ENCODE measurements at places on chromosomes 3 and 15.

- DNase-seq = no peak
These were observed 96.2 kb upstream of the ROBO2 start for GRCh38 chr3:76943671-76944070.

- no peak for DNase-seq
These were observed 107.4 kb downstream of the UBE3A start for GRCh38 chr15:25331404-25331803.

- no peak for DNase-seq
These were observed 48.1 kb downstream of the PLCL2 start for GRCh38 chr3:16932877-16933276.

GRCh38 chr3:5053021-5053831, 68.9 kb upstream of the ARL8B start:
- DNase-seq = no peak

DNA sequence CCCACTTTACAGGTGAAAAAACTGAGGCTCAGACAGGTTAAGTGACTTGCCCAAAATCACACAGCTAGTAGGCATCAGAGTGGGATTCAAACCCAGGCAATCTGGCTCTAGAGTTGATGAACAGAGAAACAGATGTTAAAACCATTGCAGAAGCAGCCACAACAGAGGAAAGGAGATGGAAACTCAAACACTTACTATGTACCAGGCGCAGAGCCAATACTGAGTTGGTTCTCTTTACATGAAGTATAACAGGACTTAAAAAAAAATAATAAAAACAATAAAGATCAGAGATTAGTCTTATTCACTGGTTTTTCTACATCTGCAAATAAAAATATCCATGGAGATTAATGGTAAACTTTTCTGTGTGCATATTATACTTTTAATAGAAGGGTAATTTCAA, 84.9 kb upstream of the SPATA12 start:
- no peak for DNase-seq

- DNase-seq = no peak
These were observed 159.8 kb upstream of the MITF start for GRCh38 chr3:69579306-69580041.

GRCh38 chr3:134294302-134295280, 43.9 kb upstream of the RYK start:
- DNase-seq = no peak

- no peak for DNase-seq
These were observed 120.5 kb upstream of the PROK2 start for GRCh38 chr3:71905426-71905825.

DNA sequence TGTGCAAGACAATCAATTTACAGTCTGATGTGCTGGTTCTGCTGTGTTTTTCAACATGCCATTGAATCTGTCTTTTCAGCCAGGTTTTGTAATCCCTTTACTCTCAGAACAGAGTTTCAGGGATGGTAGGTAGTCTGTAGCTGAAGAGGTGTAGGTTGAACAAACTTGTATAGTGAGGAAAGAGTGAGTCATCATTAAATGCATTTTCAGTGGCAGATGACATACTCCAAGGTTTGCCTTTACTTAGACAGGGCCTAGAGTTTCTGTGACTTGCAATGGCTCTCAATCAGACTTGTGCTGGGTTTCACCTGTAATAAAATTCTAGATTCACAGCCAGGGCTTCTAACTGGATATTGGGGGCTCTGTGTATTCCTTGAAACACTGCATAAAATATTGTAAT, 94.6 kb downstream of the CYP19A1 start:
- DNase-seq = no peak

DNA sequence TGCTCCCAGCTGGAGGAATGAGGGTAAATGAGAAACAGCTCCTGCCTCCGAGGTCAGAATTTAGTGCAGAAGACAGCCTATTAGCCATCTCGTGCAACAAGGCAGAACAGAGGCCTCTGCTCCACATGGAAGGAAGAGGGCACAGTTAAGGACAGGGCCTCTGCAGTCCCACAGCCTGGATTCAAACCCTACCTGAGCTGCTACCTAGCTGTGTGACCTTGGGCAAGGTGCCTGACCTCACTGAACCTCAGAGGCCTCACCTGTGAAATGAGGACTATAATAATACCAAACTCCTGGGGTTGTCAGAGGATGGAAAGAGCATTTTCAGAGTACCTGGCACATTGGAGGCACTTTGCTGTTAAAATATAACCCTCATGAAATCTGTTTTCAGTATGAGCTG, 285.7 kb upstream of the CTNNB1 start:
- DNase-seq = no peak

DNA sequence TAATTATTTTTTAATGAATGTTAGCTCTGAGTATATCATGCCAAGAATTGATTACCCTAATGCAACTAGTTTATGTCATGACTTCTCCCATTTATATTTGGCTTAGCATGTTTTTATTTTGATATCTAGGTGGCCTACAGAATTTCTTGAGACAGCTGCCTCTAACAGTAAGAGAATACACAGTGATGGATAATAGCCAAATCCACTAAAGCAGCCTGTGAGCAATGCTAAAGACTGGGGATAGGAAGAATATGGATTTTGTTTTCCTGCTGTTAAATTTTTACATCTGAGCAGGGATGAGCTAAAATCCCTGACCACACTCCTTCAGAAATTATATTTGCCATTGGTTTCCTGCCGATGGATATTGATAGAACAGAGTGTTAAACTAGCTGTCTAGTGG, 149.3 kb upstream of the TGFBR2 start:
- DNase-seq = no peak

GRCh38 chr3:138367911-138368310, 19.5 kb downstream of the MRAS start:
- DNase-seq = no peak

DNA sequence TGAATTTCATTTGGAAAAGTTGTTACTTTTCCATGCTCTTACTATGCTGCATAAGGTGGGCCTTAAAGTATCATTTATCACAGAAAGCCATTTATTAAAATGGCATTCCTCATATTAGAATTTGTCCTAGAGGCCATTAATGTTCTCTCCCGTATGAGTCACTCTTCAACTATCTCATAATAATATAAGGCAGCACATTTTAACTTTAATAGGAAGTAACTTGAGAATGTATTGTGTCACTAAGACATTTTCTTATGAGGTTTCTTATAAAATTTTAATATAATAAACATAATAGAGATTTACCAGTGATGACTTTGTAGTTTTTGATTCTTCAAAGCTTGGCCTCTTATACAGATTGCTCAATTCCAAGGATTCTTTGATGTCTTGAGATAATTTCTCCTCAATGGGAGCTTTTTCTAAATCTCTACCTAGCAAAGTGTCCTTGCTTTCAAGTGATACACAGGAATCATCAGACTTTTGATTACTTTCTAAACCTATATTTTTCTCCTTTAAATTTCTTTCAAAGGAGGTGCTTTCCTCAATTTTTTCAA, 74.7 kb downstream of the ZBBX start:
- no peak for DNase-seq

- peak; percentile 49 for DNase-seq
These were observed 966 bp downstream of the MYO1E start for GRCh38 chr15:59371458-59372351.

DNA sequence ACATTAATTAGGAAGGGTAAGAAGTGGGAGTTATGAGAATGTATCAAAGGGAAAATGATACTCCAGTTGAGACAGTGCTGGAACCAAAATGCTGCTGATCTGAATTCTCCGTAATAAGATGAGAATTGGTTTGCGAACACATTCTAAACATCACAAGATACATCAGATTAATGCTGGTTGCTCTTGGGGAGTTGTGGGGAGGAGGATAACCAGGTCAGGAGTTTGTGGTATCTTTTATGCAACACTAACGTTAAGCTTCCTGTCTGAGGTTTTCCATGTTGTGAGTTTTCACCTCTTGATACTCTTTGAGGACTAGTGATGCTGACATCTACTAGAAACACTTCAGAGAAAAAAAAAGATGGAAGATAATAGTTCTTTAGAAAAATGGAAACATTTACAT, 47.2 kb downstream of the PPARG start:
- DNase-seq = no peak

- no peak for DNase-seq
These were observed 47.6 kb downstream of the LARS2 start for GRCh38 chr3:45435961-45436360.

DNA sequence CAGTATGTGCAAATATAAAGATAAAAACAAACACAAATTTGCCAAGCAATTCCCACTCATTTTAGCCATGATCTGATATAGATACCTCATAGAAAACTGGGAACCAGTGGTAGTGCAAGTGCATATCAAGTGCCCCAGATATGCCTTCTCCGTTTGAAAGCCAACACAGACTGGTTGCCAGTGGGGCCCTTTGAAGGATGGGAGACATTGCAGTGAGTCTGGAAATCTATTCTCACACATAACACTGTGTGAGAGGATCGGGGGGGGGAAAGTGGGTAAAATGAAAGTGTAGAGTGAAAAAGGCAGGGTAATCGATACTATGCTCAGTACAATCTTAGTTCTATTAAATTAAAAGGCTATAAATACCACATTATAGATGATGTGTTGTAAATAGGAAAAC, 83.0 kb downstream of the CBLB start:
- DNase-seq = no peak

GRCh38 chr3:114480442-114480841, 186.6 kb downstream of the TIGIT start:
- no peak for DNase-seq

DNA sequence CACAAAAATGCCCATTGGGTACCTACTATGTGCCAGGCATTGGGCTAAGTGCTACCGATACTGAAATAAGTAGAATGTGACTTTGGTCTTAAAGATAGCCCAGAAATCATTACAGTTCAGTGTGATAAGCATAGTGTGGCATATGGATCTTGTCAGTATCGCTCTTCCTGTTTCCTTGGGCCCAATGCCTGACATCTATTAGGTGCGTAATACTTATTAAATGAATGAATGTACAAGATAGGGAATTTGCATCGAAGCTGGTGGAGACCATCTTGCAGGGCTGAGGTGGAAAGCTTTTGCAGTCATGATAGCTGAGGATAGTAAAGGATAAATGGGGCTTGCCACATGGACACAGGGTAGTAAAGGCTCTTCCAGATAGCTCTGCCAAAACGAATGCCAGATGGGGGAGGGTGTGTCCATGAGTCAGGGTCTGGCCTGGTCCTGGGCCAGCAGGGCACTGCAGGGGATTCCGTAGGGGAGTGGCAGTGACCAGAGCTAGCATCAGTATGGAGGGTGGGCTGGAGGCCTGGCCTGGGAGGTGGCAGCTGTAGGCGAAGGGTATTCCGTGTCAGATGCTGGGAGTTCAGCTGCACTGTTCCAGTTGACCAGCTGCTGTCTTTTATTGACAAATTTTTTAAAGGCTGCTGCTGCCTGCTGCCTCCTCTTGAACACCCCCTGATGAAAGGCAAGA, 23.5 kb downstream of the TSEN2 start:
- no peak for DNase-seq

- DNase-seq = no peak
These were observed 287.3 kb upstream of the ADAMTS9 start for GRCh38 chr3:64975147-64975546.

DNA sequence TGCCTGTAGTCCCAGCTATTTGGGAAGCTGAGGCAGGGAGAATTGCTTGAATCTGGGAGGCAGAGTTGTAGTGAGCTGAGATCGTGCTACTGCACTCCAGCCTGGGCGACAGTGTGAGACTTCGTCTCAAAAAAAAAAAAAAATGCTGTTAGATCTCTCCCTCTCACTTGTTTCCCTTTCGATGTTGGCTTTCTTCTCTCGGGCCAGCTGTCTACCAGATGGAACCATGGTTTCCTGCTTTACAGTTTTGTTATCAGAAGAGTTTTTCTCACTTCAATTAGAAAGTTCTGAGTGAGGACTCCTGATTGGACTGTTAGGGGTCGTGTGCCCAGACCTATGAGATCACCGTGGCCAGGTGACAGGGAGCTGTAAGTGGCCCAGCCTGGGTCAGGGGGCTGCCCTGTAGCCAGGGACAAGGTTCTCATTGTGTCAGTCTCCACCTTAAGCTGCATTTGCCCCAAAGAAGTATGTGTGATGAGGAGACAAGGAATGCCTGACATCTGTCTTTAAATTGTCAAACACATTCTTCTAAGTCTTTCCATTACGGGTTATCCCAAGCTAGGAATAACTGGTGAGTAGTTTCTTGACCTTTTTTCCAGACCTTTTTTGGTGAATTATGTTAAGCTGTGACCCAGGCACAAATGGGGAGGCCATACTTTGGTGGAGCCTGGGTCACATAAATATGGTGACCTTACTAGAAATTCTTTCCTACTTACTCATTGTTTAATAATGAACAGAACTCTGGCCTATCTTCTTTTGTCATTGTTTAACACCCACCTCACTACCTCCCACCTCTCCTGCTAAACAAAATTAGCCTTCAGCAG, 25.2 kb downstream of the SNAPC5 start:
- no peak for DNase-seq

- DNase-seq = no peak
These were observed 20.6 kb downstream of the SAMD7 start for GRCh38 chr3:169931747-169932520.

Measured in C1 segment of cervical spinal cord (tissue), 14 donors.